Activated T-helper 17 cell treated with anti-CD3 and anti-CD28 coated beads, Interleukin-2, amount 50 U/mL, for 72 hours (primary cell): ENCODE measurements at places on chromosomes 12 and 14. TPM values are rescaled to one million over a fixed set of nuclear protein-coding genes. Genes with fewer than 3 reads are reported as not detected.

- ATAC-seq, result no peak
Measured at GRCh38 chr14:92847749-92848148, 53.6 kb downstream of the GOLGA5 start.

Gene BMP4
- 0.50 TPM for total RNA-seq

DNA sequence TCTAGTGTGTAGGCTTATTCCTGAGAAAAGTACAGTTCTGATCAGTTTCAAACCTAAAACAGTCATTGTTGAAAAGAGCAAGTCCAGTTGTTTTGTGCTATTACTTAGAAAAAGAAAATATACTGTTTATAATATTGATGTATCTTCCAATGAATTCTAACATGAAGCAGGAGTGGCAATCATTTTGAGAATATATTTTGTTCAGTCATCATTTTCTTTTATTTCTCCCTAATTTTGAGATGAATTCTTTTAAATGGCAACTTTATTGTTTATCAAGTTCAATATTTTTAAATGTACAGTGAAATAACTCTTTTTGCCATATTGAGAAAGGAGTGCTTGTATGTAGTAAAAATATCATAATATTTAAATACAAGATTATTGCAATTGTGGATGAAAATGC, 862.2 kb upstream of the MDGA2 start:
- no peak for ATAC-seq

Gene PPFIBP1
- total RNA-seq, result 13.8 TPM

Gene POTEM
- not detected for total RNA-seq
